Stromal cell of bone marrow (primary cell): ENCODE measurements at places on chromosomes 5 and 9.

DNA sequence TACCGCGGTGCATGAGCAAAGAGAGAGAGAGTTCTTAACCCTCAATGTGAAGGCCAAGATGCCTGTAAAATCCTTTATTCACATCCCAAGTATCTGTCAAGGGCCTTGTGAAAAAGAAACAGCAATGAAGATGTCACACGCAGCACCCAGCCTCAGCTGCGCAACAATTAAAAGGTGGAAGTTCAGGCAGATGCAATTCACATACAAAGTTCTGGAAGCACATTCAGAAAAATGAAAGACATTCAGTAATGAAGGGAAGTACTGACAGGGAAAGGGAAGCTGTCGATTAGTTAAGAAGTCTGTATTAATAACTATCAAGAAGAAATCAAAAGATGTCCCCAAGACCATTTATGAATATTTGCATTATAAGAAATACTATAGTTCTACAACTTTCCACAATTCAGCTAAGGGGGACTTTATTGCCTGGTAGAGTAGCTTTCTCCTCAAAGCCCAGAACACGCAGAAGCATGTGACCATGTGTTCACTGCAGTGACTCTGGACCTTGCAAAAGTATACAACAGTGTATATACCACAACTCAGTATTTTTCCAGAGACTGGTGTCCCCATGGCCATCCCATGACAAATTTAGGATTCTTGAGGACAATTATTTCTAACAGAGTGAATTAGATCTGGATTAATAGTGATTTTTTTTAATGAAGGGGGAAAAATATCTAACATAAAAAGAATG, 137.5 kb downstream of the CDK5RAP2 start:
- no peak for DNase-seq

DNA sequence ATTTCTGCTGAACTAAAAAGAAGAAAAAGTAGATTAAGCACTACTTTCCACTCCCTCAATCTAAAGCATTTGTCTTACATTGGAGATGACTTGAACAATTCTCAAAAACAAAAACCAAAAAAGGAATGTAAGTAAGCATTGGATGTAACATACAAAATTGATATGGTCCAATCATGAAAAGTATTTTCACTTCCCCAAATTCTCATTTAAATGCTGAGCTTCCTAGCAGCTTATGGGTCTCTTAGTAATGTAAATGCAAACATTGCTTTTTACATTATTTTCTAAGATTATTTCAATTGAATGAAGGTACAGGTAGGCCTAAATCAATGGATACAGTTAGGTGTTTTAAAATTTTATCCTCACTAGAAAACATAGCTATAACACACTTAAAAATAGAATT, 20.0 kb downstream of the ANKH start:
- DNase-seq = no peak

GRCh38 chr9:93093127-93093876, 2.7 kb upstream of the CARD19 start:
- DNase-seq = no peak

GRCh38 chr5:178274781-178275537, 42.4 kb upstream of the PHYKPL start:
- DNase-seq = no peak

DNA sequence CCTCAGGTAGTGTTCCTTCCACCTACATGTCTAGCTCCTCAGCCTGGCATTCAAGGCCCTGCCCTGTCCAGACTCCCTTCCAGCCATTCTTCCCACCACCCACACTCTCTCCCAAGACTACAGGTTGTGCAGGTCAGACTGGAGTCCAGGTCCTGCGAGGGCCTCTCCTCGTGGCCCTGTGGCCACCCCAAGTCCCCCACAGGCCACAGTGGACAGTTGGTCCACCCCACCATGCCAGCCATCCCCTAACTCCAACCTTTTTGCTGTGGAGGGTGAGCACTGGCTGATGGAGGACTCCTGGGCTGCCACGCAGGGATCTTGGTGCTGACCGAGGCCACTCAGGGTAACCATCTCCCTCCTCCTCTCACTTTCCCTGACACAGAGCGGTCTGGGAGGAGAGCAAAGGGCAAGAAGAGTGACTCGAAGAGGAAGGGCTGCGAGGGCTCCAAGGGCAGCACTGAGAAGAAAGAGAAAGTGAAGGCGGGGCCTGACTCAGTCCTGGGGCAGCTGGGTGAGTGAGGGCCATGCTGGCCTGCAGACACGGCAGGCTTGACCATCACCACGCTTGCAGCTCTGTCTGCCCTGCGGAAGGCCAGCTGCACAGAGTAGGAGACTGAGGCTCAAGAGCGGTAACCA, 51.0 kb downstream of the JADE2 start:
- DNase-seq = no peak

- DNase-seq = no peak
Measured at GRCh38 chr5:60257596-60258271, 364.2 kb upstream of the PDE4D start.

DNA sequence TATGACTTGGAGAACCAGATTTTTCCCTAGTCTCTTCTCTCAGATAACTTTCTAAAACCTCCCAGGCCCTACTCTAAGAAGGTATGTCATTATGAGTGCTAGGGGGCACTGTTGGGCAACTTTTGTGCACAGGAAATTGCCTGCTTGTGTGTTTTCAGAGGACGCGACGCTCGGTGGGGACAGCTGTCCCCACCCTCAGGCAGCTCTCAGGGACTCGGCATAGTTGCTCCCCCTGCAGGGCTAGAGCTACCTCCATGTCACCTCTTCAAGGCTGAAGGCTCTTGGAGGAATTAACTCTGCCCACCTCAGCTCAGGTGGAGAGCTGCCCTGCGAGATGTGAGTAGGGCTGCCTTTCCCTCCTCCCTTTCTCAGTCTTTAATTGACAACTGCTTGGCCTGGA, 10.2 kb upstream of the TIFAB start:
- no peak for DNase-seq

DNA sequence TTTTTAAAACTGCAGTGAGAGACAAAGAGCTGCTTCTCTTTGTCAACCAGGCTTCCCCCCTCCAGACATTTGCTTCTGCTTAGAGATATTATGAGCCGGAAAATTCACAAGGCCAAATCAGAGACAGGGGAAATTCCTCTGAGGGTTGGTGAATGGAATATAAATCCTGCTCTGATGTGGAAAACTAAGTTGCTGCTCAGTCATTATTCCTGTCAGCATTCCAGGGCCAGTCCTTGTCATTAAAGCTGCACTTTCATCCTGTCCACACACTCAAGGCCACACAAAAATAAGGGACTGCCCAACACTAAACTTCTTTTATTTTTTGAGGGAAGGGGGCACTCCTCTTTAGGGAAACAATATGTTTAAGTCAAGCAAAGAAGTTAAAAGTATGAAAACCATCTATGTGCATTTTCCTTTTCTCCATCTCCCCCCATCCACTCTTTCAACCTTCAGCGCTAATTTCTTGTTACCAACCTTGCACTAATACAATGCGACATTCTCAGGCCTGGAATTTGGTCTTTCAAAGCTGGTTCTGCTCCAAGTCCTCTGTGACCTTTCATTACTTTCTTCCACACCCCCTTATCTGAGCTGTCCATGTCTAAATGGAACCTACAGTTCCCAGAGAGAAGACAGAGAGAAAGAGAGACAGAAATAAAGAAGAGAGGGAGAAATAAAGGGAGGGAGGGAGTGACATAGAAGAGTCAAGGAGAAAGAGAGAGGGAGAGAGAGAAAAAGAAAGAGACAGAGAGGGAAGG, 118.9 kb upstream of the S1PR3 start:
- DNase-seq = no peak

- DNase-seq = no peak
Measured at GRCh38 chr5:131393498-131393968, 129.7 kb downstream of the CDC42SE2 start.

DNA sequence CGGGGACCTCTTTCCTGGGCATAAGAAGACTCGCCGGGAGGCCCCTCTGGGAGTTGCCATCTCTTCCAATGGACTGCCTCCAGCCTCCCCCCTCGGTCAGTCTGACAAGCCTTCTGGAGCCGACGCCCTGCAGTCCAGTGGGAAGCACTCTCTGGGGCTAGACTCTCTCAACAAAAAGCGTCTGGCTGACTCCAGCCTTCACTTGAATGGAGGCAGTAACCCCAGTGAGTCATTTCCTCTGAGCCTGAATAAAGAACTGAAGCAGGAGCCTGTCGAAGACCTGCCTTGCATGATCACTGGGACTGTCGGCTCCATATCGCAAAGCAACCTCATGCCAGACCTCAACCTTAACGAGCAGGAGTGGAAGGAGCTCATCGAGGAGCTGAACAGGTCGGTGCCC, 28.4 kb upstream of the LTC4S start:
- DNase-seq = peak; percentile 90
